Endodermal cell (in vitro differentiated cells): ENCODE measurements at places on chromosomes 12 and 14.

GRCh38 chr14:92198804-92199203, 77.0 kb downstream of the CPSF2 start:
- DNase-seq = peak; percentile 54

GRCh38 chr12:70449753-70450341, 83.8 kb downstream of the KCNMB4 start:
- DNase-seq = no peak

DNA sequence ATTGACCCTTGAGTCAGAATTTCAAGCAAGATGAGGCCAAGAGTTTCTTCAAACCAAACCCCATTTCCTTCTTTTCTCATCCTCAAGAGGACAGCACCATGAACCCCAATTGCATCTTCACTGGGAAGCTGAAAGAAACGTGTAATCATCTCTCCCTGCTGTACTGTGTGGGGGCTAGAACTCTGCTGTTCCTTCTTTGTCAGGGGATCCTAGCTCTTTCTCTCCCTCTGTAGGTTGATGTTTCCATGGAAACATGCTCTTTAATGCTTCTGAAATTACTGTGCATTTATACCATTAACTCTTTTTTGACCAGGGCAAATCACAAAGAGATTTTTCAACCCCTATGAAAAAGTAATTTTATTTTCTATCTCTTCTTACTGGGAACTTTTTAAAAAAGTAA, 295.1 kb downstream of the GRIN2B start:
- DNase-seq = no peak

DNA sequence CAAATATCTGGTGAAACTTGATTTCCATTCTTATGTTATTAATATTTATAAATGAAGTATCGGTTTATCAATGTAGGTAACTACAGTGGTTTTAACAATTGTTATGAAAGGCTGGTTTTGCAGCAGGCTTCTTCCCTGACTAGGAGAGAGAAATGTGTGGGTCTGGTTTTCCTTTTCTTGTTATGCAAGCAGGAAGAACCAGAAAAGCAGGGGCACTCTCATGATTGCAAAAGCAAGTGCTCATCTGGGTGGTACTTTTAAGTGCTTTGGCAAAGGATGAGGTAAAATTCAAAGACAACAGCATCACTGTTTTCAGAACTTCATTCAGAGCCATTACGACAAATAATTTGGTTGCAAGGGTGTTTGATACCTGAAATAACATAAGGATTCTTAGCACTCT, 105.6 kb downstream of the PTPRO start:
- no peak for DNase-seq

- DNase-seq = peak; percentile 78
Measured at GRCh38 chr12:94429633-94430032, 30.0 kb downstream of the CEP83 start.

GRCh38 chr12:23217158-23217557, 592.2 kb downstream of the ETNK1 start:
- DNase-seq = no peak

- no peak for DNase-seq
Measured at GRCh38 chr12:42507081-42507480, 82.5 kb downstream of the PRICKLE1 start.

DNA sequence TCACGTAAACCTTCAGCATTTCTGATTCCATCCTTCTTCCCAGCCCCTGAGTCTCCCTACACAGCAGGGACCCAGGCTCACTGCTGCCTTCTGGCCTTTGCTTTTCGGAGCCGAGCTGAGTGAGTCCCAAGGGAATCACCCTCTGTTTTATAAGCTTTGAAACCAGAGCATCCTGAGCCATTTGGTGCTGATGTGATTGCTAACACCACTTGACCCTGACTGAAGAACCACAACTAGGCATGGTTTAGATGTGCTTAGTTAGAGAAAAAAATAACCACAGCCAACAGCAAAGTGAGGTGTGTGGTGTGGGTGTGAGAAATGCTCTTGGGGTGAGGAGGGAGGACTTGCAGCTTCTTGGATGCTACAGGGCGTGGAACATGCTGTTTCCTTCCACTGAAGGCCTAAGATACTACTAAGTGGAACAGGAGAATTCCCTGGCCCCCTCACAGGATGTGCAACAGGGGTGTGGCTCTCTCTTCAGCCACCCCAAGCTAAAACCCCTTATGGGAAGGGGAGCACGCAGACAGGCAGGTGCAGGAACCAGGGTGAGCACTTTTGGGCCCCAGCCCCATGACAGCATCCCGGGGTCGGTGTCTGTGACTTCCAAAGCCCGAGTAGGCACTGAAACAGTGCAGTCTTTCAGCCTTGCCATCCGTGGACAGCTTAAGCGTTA, at the start of gene TC2N:
TC2N (minus strand) TSS at position 221 of the 673 bp plus-strand sequence. CDS start 53,767 bp downstream, outside the sequence.
- DNase-seq = no peak

DNA sequence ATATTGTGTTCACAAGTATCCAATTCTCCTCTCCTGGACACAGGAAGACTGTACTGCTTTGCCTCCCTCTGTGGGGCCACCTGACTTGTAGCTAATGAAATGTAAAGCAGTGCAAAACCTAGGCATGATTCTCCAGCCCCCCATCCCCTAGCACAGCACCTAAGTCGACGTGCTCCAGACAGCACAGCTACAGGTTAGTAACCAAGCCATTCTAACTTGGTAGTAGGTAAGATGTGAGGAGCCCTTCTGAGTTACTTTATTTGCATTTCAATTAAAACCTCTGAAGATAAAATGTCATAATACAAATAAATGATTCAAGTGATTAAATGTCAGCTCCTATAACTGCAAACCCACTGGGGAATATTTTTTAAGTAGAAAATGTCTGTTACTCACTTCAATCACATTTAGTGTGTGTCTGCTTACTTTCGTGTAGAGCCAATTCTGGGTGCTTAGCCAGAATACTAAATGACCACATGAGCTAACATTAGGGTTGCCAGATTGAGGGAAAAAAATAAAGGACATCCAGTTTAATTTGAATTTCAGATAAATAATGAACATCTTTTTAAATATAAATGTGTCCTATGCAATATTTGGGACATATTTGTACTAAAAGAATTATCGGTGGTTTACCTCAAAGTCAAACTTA, 64.8 kb upstream of the HIF1A start:
- no peak for DNase-seq

DNA sequence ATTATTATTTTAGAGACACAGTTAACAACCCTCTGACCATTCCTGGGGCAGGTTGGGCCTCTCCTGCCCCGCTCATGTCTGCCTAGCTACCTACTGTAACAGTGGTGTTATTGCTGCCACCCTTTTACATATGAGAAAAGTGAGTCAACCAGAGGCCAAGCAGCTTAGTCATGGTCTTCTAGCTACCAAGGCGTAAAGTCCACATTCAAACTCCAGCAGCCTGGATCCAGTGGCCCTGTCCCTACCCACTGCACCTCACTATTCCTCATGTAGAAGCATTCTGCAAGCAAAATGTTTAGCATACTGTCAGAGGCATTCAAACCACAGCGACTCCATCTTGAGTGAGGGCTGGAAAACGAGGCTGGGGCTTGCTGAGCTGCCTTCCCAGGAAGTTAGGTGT, 95.8 kb downstream of the SLC15A4 start:
- DNase-seq = no peak

- DNase-seq = no peak
Measured at GRCh38 chr14:98444077-98444476, 827.9 kb downstream of the BCL11B start.
